ENCODE measurements at places on chromosomes 6 and 20. TPM values are rescaled to one million over a fixed set of nuclear protein-coding genes. Genes with fewer than 3 reads are reported as not detected.

The SLC44A4 gene
- total RNA-seq, result 1.3 TPM

The ME1 gene
- 6.4 TPM for total RNA-seq

The SLC24A3 gene
- total RNA-seq, result 12.7 TPM

The FRK gene
- total RNA-seq, result 2.5 TPM

The EYA4 gene
- total RNA-seq, result 2.1 TPM

The BCAS1 gene
- 0.52 TPM for total RNA-seq

The CALHM4 gene
- total RNA-seq, result 0.27 TPM

The SLCO4A1 gene
- total RNA-seq, result 1.7 TPM

The ARMC2 gene
- 1.1 TPM for total RNA-seq

The TTK gene
- total RNA-seq, result 4.7 TPM

The DDRGK1 gene
- 71.8 TPM for total RNA-seq

The TREML1 gene
- 0.29 TPM for total RNA-seq

The DDO gene
- 0.27 TPM for total RNA-seq

The DSP gene
- total RNA-seq, result 5.6 TPM

The GINS1 gene
- total RNA-seq, result 5.0 TPM

The PLAGL2 gene
- 2.7 TPM for total RNA-seq

The SEL1L2 gene
- total RNA-seq, result not detected

The CDSN gene
- total RNA-seq, result not detected

The CAGE1 gene
- total RNA-seq, result 0.13 TPM

The SLC22A1 gene
- total RNA-seq, result 2.5 TPM

The LGSN gene
- total RNA-seq, result 0.19 TPM

The ZFP57 gene
- not detected for total RNA-seq

The SLC32A1 gene
- total RNA-seq, result 0.14 TPM

The PLA2G7 gene
- total RNA-seq, result 1.2 TPM

The RSPO3 gene
- total RNA-seq, result not detected

The MLN gene
- total RNA-seq, result not detected

The DZANK1 gene
- total RNA-seq, result 4.3 TPM

The TCP11 gene
- total RNA-seq, result 0.69 TPM

The LIN28B gene
- total RNA-seq, result 2.2 TPM

The ECT2L gene
- total RNA-seq, result 0.84 TPM

The COL19A1 gene
- 1.3 TPM for total RNA-seq

The CGA gene
- total RNA-seq, result not detected

The LSM2 gene
- total RNA-seq, result 38.0 TPM

The CAP2 gene
- total RNA-seq, result 1.8 TPM

The C6orf52 gene
- 10.7 TPM for total RNA-seq

The SERAC1 gene
- total RNA-seq, result 10.6 TPM

The IL17A gene
- total RNA-seq, result not detected

The EYA2 gene
- 0.54 TPM for total RNA-seq

The PHF1 gene
- 30.7 TPM for total RNA-seq

The PTPN1 gene
- 30.5 TPM for total RNA-seq

The ULBP3 gene
- 8.4 TPM for total RNA-seq
